ENCODE measurements at places on chromosomes 7 and 10.

DNA sequence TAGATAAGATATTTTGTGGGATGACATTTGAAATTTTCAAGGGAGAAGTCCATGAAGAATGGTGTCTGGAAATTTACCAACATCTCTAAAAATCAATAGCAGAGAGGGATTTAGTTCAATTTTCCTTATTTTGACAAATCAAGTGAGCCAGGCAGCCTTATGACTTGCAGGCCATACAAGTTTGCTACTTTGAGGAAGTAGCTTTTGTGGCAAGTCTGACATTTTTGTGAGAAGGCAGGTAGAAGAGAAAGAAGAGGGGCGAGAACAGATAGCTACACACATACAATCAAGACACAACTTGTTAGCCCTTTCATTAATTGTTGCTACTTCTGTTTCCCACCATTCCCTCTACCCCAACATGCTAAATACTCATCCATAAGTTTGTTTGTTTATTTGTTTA, 74.5 kb upstream of the OIT3 start:
- no peak for DNase-seq

DNA sequence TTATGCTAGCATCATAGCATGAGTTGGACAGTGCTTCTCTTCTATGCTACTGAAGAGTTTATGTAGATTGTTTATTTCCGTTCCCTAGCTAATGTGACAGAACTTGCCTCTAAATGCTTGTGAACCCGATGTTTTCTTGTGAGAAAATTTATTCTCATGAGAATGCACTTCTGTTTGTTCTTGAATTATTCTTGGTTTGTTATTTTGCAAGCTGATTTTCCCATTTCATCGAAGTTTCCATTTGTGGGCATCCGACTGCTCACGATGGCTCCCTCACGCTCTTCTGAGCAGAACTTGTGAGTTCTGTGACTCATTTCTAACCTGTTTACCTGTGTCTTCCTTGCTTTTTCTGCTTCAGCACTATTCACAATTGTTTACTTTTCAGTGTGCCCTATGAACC, 59.9 kb downstream of the WDFY4 start:
- no peak for DNase-seq

GRCh38 chr10:17528306-17528862, 74.0 kb upstream of the ST8SIA6 start:
- no peak for DNase-seq

DNA sequence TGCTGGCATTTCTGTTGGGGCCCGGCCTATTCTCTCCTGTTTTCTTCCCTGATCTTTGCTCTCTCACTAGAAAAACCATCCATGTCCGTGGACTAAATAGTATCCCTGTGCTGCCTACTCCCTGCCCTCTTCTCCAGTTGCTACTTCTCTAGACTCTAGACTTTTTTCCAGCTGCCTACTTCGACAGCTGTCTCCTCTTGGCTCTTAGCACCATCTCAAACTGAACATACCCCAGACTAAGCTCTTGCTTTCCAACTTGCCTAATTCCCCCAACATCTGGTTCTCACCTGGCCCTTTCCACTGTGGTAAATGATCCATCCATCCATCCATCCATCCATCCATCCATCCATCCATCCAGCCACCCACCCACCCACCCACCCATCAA, 19.5 kb downstream of the ADCYAP1R1 start:
- DNase-seq: no peak

- no peak for DNase-seq
Measured at GRCh38 chr10:92756201-92757065, 66.7 kb downstream of the HHEX start.

GRCh38 chr10:95532536-95532935, 28.6 kb downstream of the SORBS1 start:
- DNase-seq: no peak

GRCh38 chr7:31899356-31899927, 170.8 kb downstream of the PDE1C start:
- no peak for DNase-seq

DNA sequence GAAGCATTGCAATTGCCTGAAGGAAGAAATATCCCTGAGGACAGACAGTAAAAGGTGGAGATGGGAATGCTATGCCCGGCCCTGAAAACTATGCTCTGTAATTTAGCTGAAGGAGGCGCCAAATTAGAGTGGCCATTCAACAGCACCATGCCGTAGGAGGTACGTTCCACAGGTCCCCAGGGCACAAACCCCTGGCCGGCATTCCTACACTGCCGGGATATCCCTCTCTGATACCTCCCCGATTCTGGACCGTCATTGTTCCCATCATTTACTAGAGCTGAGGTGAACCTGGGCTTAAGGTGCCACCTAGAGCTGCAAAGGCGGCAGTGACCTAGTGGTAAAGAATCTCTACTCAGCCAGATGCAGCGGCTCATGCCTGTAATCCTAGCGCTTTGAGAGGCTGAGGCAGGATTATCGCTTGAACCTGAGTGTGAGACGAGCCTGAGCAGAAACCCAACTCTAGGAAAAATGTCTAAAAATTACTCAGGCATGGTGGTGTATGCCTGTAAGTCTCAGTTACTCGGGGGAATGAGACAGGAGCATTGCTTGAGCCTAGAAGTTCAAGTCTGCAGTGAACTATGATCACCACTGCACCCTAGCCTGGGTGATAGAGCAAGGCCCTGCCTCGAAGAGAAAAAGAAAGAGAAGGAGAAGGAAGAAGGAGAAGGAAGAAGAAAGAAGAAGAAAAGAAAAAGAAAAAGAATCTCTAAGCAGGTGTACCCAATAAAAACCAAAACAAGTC, 53.0 kb upstream of the TNKS2 start:
- DNase-seq: no peak

- DNase-seq: no peak
Measured at GRCh38 chr7:94449151-94449725, 54.5 kb downstream of the COL1A2 start.

DNA sequence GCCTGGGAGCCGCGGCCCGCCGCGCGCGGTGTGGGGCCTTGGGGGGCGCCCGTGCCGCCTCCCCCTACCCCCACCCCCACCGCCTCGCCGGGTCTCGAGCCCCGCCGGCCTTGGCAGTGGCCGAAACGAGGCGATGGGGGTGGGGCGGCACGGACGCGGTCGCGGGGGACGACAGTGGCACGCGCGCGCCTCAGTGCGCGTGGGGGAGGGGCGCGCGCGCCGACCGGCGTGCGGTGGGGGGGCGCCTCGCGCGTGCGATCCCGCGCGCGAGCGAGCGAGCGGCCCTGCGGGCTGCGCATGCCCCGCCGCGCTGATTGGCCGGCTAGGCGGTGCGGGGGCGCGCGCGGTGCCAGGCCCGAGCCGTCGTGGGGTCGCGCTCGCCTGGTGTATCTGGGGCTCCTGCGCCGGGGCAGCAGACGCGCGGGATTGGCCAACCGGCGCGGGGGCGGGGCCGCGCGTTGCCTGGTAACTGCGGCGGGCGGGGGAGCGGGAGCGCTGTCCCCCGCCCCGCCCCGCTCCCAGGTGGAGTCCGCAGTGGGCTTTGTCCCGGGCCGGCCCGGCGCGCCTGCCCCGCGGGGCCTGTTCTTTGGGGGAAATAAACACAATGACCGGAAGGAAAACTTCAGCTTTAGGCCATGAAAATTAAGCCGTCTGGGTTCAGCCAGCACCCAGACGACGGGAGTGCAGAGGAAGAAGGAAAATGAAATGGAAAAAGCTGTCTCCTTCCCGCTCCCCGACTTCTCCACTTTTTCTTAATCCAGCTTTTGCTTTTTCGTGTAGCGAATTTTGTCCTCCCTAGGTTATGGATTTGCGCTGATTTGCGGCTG, 873 bp downstream of the GTF2I start:
- peak; percentile 80 for DNase-seq

- DNase-seq: no peak
Measured at GRCh38 chr7:66183700-66184099, 21.4 kb upstream of the TPST1 start.

GRCh38 chr7:55469271-55469681, 103.0 kb downstream of the VOPP1 start:
- no peak for DNase-seq

GRCh38 chr10:103949728-103950127, 17.2 kb upstream of the SLK start:
- no peak for DNase-seq

DNA sequence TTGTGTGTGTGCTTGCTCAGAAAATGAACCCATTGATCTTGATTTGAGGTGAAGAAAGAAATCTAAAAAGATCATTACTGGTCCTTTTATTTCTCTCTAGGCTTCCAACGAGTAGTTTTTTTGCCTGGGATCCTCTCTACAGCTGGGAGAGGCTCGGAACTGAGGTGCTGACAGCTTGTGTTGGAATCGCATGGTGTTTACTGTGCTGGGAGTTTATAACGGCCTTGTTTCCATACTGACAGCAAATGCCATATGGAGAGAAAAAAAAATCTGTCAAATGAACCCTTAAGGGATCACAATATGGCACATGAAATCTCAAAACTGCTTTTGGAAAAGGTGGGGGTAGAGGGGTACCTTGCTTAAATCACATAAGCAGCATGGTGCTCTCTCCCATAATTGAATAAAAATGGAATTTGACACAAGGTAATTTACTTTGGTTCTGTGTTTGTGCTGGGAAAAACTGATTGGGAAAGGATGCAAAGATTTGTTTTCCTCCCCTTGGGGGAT, 165.0 kb downstream of the RGS10 start:
- DNase-seq: no peak
